Left lung (tissue), 14 donors: ENCODE measurements at places on chromosomes 11 and 22.

GRCh38 chr11:58164389-58164788 lies 24.5 kb upstream of the OR9Q2 start:
- no peak for DNase-seq

- DNase-seq = no peak
Measured at GRCh38 chr11:130478881-130479280, 30.4 kb downstream of the ADAMTS15 start.

- DNase-seq = no peak
Measured at GRCh38 chr11:93861808-93862207, 11.4 kb upstream of the VSTM5 start.

DNA sequence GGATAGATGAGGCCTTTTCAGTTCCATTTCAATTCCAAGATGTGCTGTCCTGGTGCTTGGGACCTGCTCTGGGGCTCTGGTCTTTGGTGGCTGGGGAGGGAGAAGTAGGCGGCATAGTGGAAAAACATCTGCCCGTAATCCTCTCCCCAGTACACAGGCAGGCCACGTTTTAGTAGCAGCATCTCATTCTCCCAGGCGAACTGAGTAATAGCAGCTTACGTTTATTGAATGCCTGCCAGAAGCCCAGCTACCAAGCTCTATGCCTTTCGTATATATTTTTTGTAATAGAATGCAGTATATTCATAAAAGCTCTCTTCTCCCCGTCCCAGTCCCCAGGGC lies 11.4 kb downstream of the ACO2 start:
- DNase-seq = no peak

- no peak for DNase-seq
Measured at GRCh38 chr11:23509023-23509422, 648.7 kb upstream of the CCDC179 start.

DNA sequence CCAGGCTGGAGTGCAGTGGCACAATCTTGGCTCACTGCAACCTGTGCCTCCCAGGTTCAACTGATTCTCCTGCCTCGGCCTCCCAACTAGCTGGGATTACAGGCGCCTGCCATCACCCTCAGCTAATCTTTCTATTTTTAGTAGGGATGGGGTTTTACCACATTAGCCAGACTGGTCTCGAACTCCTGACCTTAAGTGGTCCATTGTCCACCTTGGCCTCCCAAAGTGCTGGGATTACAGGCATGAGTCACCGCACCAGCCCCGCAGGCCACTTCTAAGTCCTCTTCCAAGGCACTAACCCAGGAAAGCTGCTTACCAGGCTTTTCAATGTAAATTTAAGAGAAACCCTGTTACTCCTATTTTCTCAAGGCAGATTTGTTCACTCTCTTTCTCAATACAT lies 50.4 kb downstream of the DENND5A start:
- no peak for DNase-seq

- DNase-seq = no peak
Measured at GRCh38 chr11:127395034-127395433, 394.5 kb upstream of the KIRREL3 start.
